ENCODE measurements at places on chromosomes 5 and 9.

- DNase-seq: no peak
These were observed 2.9 kb upstream of the PTGER4 start for GRCh38 chr5:40676613-40677343.

GRCh38 chr9:6758248-6758497, 400 bp downstream of the KDM4C start:
- no peak for DNase-seq

DNA sequence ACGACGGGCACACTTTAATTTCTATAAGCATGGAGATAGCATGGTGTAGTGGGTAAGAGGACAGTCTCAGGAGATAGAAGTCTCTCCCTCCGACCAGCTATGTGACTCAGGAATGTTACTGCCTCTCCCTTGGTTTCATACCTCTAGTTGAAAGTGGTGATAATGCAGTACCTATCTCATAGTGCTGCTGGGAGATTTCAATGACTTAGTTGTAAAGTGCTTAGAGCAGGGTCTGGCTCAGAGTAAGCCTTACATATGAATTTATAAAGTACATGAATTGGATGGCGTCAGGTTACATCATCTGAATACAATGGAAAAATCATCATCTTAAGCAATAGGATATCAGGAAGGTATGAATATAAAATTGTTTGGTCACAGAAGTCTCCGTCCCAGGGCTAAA, 952.8 kb upstream of the EDIL3 start:
- DNase-seq: no peak

GRCh38 chr9:71806901-71807307, 38.6 kb upstream of the CEMIP2 start:
- DNase-seq: peak; percentile 74

DNA sequence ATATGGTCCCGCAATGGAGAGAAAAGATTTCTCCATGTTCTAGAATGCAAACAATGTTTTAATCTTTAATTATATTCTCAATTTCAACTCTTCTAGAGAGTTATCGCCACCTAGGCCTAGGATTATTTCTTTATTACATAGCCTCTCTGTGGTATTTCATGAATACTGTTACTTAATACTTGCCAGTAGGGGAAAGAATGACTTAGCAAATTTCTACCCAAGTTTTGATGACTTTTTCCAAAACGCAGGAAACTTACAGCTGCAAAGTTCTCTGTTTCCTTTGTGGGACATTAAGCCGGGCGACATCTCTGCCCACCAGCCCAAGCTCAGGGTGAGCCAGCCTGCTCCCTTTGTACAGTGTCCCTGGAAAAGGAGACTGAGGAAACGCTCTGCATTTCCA, 73.8 kb downstream of the MED27 start:
- no peak for DNase-seq

GRCh38 chr5:90558344-90559192, at the start of gene ADGRV1:
TSS of gene ADGRV1 (plus strand) at chr5:90558797. CDS start at chr5:90558896, 99 bp downstream.
- peak; percentile 44 for DNase-seq

DNA sequence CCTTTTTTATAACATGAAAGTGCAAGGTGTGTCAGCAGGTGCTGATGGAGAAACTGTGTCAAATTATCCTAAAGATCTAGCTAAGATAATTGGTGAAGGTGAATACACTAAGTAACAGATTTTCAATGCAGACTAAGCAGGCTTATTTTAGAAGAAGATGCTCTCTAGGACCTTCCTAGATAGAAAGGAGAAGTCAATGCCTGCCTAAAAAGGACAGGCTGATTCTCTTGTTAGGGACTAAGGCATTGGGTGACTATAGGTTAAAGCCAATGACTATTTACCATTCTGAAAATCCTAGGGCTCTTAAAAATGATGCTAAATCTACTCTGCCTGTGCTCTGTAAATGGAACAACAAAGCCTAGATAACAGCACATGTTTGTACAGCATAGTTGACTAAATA, 1682.4 kb downstream of the MAT2B start:
- DNase-seq: no peak

DNA sequence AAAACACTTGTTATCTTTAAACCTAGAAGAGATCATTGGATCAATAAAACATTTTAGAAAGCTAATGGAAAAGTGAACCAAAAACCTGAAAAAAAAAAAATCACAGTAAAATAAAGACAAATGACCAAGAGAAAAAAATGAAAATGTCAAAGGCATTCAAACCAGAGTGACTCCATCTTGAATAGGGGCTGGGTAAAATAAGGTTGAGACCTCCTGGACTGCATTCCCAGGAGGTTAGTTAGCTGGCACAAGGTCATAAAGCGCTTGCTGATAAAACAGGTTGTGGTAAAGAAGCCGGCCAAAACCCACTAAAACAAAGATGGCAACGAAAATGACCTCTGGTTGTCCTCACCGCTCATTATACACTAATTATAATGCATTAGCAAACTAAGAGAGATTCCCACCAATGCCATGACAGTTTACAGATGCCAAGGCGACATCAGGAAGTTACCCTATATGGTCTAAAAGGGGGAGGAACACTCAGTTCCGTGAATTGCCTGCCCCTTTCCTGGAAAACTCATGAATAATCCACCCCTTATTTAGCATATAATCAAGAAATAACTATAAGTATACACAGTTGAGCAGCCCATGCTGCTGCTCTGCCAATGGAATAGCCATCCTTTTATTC, 116.7 kb upstream of the NEK6 start:
- no peak for DNase-seq

DNA sequence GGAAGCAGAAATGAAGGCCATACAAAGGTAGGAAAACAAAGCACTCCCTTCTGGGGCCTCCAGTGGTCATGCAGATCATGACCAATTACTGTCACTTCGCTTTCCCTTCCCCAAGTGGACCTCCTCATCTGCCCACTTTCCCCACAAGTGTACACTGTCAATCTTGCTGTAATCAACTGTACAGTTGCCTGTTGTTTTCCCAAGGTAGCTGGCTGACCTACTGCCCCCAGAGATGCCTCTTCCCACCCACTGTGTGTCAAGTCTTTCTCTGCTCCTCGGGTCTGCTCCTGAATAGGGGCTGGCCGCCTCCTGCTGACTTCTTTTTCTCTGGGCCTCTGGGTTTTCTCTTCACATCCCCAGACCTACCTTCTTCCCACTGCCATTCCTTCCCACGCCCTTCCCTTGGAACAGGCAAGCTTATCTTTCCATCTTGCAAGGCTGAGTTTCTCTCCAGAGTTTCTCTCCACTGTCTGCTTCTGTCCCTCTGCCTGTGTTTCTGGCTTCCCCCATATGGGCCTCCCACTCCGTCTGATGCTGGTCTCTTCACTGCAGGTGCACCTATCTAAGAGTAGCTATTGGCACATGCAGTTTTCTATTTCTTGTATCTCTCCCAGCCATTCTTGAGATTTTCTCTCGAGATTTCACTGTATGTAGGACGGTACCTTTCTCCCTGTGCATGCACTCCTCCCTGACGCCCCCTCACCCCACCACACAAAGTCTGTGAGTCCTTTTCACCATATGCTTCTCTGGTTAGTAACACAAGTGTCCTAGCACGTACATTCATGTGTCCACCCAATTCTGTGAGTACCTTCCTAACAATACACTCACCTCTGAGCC, 2.4 kb downstream of the ELL2 start:
- no peak for DNase-seq

GRCh38 chr5:40485021-40485998, 194.4 kb upstream of the PTGER4 start:
- peak; percentile 71 for DNase-seq

DNA sequence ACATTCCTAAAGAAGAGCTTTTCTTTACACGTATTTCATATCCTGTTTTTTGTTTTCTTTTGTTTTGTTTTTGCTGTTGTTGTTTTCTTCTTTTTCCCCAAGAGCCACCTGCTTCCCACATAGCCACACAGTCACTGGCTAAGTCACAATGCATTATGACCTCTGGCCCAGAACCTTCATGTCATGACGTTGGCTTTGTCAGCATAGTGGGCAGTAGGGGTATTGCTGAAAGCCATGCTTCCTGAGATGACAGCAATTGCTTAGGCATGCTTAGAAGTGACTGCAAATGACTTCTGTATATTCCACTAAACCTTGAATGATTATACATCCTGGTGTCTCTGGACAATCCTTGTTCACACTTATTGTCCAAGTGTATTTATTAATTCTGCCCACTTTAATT, 375.8 kb downstream of the TAF11L14 start:
- no peak for DNase-seq

DNA sequence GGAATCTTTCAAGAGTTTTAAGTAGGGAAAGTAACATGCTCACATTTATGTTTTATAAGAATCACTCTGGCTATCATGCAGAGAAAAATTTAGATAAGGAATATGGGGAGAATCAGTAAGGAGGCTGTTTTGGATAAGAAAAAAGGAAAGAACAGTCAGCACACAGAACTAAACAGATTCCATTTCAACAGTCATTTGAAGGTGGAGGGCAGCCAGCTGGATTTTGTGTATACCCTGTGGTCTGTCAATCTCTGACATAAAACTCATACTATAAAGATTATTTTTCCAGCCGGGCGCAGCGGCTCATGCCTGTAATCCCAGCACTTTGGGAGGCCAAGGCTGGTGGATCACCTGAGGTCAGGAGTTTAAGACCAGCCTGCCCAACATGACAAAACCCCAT, 64.2 kb downstream of the PCA3 start:
- DNase-seq: no peak

DNA sequence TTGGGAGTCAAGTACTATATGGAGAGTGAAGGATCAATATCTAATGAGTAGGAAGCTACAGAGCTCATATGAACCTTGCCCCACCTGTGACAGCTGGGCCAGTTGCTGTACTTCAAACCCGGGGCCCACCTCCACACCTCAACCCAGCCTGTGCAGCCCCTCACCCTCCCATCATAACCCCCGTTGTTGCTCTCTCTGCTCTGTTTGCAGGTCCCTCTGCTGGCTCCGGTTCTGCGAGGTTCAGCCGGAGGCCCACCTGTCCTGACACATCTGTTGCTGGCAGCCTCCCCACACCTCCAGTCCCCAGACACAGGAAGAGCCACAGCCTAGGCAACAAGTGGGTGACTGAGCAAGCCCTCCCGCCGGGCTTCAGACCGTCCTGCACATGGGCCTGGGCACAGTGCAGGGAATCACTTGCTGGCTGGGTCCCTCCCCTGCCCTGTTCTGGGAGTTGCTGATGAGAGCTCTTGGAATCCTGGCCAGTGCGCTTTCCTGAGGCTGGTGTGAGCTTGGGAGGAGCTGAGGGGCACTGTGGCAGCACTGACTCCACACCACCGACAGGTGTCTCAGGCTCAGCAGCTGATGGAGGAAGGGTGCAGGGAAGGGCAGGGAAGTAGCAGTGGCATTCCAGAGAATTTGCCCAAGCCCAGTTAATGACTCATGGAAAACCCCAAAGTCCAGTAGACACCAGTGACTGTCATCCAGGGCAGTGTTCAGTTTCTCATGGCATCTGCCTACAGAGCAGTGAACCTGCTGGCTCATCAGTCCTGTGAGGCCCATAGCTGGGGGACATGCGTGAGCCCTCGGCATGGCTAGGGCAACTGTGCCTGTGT, 69.5 kb upstream of the GARNL3 start:
- no peak for DNase-seq

DNA sequence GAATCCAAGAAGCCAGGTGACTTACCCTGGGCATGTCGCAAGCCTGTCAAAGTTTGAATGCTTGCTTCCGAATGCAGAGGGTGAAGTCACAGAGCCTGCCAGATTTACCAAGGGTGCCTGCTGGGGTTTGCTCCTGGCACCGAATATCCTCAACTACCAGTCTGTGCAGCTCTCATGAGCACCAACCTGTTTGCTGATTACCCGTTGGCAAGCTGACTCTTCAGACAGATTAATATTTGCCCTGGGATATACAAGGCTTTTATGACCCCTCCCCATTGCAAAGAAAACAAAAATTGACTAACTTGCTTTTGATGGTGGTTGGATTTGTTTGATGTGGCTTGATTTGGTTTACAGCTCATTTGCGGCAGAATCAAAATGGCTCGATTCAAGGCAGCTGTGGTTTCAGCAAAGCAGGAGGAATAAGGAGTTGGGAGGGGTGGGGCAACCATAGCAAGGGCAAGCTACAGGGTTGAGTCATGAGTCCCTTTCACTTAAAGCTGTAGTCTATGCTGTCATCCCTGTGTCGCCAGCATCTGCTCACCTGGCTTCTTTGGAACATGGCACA, 82.3 kb upstream of the AGXT2 start:
- no peak for DNase-seq

Measured in B cell (primary cell).